ENCODE measurements at places on chromosomes 13 and 19. TPM values are rescaled to one million over a fixed set of nuclear protein-coding genes. Genes with fewer than 3 reads are reported as not detected.

- no peak for DNase-seq
- no peaks in the 10 kb centered on the region for H3K4me1 ChIP-seq
- no peak overlapping the region for H3K4me3 ChIP-seq
Measured at GRCh38 chr19:42185277-42185676, 32.2 kb downstream of the DEDD2 start.

Gene ACP7
- 0.15 TPM for total RNA-seq

DNA sequence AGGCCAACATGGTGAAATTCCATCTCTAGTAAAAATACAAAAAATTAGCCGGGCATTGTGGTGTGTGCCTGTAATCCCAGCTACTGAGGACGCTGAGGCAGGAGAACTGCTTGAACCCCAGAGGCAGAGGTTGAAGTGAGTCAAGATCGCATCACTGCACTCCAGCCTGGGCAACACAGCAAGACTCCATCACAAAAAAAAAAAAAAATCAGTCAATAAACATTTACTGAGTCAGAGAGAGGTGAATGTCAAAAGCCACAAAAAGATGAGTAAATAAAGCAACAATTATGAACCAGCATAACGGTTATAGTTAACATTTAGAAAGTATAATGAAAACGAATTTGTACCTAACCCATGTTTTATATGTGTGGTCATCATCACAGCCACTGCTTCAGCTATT, 23.1 kb downstream of the PSPC1 start:
- no peak overlapping the region for H3K27ac ChIP-seq
- H3K36me3 ChIP-seq = peaks cover 86% of the 10 kb centered on the region
- H3K4me1 ChIP-seq = no peaks in the 10 kb centered on the region
- DNase-seq = no peak

DNA sequence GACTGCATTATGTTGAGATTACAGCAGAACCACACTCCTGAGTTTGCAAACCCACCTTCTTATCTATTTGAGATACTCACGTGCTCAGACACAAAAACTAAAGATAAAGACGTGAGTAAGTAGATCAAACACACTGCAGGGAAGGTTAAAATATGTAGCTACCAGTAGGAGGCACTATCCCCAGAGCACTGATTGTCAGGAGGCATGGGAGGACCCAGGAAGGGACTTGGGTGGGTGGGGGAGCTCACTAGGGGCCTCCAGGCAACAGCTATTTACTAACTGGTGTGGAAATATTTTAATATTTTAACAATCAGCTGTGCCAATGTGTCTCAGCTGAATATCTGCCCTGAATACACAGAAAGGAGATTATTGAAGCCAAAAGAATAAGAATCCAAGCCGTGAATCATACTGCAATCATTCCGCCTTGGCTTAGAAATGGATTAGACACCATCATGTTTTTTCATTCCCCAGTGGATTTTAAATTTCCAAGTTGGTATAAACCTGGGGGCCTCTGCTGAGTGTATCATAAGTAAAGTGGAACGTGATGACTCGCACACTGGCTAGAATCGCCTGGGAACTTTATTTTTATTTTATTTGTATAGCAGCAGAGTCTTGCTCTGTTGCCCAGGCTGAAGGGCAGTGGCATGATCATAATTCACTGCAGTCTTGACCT, 73.2 kb upstream of the CACNA1A start:
- no peak overlapping the region for H3K27ac ChIP-seq
- no peak overlapping the region for H3K4me3 ChIP-seq
- H3K27me3 ChIP-seq = no peaks in the 10 kb centered on the region
- DNase-seq = no peak
- H3K4me1 ChIP-seq = no peaks in the 10 kb centered on the region

DNA sequence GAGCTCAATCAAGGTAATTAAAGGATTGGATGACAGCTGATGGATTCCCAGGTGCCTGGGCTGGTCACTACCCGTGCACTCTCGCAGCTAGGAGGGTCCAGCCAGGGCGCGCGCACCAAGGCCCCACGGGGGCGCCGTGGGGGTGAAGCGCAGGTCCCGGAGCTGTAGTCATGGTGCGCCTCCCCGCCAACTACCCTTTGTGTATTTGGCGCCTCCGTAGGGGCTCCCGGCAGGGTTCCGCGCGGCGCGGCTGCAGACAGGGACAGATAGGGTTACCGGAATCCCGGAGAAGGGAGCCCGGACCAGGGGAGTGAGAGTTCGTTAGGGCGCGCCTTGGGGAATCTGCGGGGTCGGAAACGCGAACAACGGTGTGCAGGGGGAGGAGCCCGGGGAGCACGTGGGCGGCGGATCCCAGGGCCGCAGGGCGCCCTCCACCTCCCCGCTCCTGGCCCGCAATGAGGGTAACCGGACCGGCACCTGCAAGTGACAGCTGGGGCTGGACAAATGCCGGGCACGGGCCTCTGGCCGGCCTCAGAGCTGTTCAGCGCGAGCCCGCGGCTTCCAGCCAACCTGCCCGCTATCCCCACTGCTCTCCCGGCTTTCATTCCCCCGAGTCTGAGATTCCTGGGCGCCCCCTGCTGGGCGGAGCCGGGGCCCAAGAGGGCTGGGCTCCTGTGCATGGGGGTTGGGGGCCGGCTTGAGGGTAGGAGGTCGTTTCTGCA, 3.4 kb upstream of the PRAM1 start:
- peak overlapping the region; percentile 77 for H3K4me3 ChIP-seq
- no peaks in the 10 kb centered on the region for H3K36me3 ChIP-seq
- no peak overlapping the region for H3K27ac ChIP-seq
- DNase-seq = peak; percentile 83
- H3K4me1 ChIP-seq = no peaks in the 10 kb centered on the region

Gene CCL25
- not detected for total RNA-seq

GRCh38 chr19:41734585-41734984, 20.7 kb upstream of the CEACAM6 start:
- H3K4me3 ChIP-seq = no peak overlapping the region
- DNase-seq = no peak
- no peak overlapping the region for H3K27ac ChIP-seq
- H3K27me3 ChIP-seq = no peaks in the 10 kb centered on the region
- H3K36me3 ChIP-seq = no peaks in the 10 kb centered on the region
- no peaks in the 10 kb centered on the region for H3K4me1 ChIP-seq

Gene FFAR3
- not detected for total RNA-seq

Data from H9 (cell line).